ENCODE measurements at places on chromosomes 7 and 10. TPM values are rescaled to one million over a fixed set of nuclear protein-coding genes. Genes with fewer than 3 reads are reported as not detected.

PANK1 gene
- total RNA-seq, result 8.4 TPM

C10orf62 gene
- not detected for total RNA-seq

PLEKHS1 gene
- not detected for total RNA-seq

KDM7A gene
- 22.1 TPM for total RNA-seq

ADGRA1 gene
- not detected for total RNA-seq

CLDN4 gene
- 126 TPM for total RNA-seq

ZNF804B gene
- not detected for total RNA-seq

All from bronchial epithelial cell (primary cell).